K562 (cell line): ENCODE measurements at places on chromosomes 11 and 22.

GRCh38 chr22:34960005-34960404, 106.0 kb upstream of the ISX start:
- no peak for DNase-seq

DNA sequence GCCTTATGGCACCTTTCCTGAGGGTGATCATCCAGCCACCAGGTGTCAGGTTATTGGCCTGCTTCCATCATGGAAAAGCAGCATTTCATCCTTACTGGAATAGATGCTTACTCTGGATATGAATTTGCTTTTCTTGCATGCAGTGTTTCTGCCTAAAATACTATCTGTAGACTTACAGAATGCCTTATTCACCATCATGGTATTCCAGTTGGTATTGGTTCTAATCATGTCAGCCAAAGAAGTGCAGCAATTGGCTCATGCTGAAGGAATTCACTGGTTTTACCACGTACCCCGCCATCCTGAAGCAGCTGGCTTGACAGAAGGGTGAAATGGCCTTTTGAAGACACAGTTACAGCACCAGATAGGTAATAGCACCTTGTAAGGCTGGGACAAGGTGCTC, 194.2 kb downstream of the AASDHPPT start:
- no peak for DNase-seq

DNA sequence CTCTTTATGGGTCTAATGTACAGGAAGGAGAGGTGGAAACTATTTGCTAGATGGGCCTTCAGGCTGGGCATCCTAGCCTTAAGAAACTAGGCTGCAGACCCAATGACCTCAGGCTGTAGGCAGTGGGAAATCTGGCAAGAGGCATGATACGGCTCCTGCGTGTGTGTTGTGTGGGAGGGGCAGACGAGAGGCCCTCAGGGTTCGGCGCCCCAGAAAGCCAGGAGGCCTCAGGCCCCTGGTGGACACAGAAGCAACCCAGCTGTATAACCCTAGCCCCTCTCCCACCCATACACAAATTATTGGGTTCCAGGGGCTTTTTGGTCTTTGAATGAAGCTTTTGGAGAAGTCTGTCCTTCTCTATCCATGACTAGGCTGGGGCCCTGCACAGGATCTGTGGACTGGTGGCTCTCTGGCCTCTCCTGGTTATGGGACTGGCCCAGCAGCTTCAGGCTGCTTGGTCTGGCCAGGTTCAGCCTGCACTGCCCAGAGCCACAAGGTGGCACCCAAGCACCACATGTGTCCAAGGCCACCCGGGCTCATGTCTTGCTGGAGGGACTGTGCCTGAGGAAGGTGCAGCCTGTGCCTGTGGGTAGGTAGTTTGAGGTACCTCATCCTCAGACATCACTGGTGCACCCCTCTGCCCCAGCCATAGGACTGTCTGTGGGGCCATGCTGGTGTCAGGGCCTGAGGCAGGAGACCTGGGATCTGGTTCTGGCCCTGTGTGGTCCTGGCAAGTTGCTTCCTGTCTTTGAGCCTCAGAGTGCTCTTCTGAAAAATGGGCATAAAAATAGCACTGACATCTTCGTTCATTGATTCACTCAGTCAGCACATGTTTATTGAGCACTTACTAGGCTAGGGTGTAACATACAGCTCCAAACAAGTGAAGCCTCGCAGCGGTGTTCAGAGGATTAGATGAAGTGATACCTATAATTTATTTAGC, 87.5 kb downstream of the RRM1 start:
- peak; percentile 78 for DNase-seq

DNA sequence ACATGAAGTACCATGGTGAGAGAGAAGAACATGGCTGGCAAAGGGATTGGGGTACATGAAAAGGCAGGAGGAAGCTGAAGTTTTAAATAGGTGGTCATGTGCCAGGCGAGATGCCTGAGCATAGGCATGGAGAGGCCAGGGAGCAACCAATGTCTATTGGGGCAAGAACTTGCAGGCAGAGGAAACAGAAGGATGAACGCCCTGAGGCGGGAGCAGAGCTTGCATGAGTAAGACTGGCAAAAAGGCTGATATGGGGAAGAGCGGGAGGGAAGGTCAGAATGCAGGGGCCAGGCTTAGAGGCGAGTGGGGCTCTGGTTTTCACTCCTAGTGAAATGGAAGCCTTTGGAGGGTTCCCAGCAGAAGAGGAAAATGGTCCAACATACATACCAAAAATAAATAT, 52.5 kb upstream of the VSTM5 start:
- DNase-seq, result no peak

- no peak for DNase-seq
Measured at GRCh38 chr22:27388090-27388600, 413.4 kb downstream of the MN1 start.

DNA sequence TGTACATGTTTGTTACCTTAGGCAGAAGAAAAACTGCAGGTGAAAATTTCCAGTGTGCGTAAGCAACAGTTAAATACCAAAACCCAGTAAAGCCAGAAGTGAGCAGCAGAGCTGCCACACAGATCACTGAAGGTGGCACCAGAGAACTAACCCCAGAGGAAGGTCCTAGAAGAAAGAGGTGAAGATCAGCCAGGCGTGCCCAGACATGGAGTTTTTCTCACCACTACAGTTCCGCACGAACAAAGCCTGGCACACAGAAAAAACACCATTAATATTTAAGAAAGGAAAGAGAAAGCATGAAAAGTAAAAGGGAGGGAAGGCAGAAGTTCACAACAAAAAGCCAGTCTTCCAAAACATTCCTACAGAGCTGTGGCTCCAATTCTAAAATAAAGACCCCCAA, 60.7 kb downstream of the STK33 start:
- no peak for DNase-seq
